Stimulated activated CD4-positive, alpha-beta T cell treated with anti-CD3 and anti-CD28 coated beads, Interleukin-2, amount 100 ng/mL, for 24 hours (primary cell): ENCODE measurements at places on chromosomes 5 and 9.

- peak; percentile 36 for DNase-seq
Observed at GRCh38 chr9:131578731-131579504, 33.6 kb downstream of the PRRT1B start.

- DNase-seq: no peak
Observed at GRCh38 chr9:17361378-17361777, 217.5 kb upstream of the SH3GL2 start.

DNA sequence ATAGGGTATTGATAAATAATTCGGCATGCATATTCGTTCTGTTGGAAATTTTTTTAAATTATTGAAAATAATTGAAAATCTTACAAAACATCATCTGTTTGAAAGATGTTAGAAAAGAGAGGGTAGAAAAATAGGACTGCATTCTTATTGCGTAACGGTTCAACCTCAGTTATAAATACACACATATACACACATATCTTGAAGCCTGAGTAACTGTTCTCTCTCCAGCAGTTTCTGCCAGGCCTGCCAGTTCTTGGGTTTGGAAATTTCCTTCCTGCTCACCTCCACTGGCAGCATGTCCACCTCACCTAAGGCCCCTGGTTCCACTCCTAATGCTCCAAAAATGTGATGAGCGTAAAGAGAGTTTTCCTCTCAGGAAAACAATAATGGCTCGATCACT is 9.1 kb downstream of the SPATA31E1 start:
- DNase-seq: no peak

- DNase-seq: no peak
Observed at GRCh38 chr9:105842023-105842644, 147.8 kb downstream of the TMEM38B start.

GRCh38 chr5:112412346-112412745 is 6.7 kb downstream of the EPB41L4A start:
- no peak for DNase-seq

GRCh38 chr5:102313912-102314311 is 17.8 kb upstream of the SLCO4C1 start:
- no peak for DNase-seq

DNA sequence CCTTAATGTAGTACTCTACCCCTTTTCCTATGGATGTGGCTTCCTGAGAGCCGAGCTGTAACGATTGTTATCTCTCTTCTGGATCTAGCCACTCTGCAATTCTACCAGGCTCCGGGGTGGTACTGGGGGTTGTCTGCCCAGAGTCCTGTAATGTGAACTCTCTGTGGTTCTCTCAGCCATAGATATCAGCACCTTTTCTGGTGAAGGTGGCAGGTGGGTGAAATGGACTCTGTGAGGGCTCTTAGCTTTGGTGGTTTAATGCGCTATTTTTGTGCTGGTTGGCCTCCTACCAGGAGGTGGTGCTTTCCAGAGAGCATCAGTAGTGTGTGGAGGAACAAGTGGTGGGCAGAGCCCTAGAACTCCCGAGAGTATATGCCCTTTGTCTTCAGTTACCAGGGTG is 122.1 kb downstream of the GABRG2 start:
- DNase-seq: no peak

GRCh38 chr5:150103678-150104549 is 17.6 kb upstream of the CSF1R start:
- DNase-seq: peak; percentile 16

- no peak for DNase-seq
Observed at GRCh38 chr5:178314961-178315820, 82.6 kb upstream of the PHYKPL start.
